ENCODE measurements at places on chromosomes 1 and 21.
A peak's percentile ranks its signal among the peaks of the same experiment; 100 is the strongest.

DNA sequence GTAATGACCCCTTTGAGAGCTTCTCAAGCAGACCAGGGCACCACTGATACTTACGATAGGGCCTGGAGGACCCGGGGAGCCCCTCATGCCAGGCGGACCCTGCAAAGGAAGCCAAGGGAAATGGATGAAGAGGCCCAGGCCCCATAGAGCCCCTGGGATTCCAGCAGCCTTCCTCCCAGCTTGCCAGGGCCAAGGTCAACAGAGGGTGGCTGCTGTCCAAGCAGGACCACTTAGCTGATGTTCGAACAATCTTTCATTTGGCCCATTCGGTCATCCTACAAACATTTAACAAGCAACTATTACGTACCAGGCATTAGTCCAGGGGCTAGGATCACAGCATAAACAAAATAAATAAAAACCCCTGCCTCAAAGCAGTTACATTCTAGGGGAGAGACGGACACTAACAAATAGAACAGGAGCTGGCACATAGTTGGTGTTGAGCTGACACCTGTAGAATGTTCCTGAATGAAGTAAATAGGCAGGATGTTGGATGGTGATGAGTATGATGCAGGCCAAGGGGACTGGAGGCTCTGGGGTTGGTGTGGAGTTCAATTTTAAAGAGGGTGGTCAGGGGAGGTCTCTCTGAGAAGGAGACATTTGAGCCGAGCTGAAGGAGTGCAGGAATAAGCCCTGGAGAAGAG lies 27.0 kb upstream of the PEF1 start:
- DNase-seq: no peak

- DNase-seq: no peak
Observed at GRCh38 chr1:86741947-86742572, 37.7 kb downstream of the SH3GLB1 start.

- DNase-seq: no peak
Observed at GRCh38 chr1:19165501-19165900, 44.6 kb downstream of the UBR4 start.

DNA sequence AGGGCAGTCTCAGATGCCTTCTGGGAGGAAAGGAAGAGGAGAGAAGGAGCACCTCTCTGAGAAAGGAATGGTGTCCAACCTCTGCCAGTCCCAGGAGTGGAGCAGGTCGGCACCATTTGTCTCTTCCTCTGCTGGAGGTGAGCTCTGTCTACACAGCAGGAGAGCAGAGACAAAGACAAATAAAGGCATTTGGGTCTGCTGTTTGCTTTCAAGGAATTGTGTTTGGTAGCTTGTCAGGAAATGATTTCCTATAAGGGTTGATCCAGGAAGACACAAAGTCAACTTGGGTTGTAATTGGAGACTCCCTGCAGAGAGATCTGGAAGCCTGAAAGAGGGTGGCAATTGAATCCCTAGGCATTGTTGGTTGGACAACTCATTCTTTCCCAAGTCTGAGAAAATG lies 34.5 kb upstream of the PLXNA2 start:
- DNase-seq: peak; percentile 17

DNA sequence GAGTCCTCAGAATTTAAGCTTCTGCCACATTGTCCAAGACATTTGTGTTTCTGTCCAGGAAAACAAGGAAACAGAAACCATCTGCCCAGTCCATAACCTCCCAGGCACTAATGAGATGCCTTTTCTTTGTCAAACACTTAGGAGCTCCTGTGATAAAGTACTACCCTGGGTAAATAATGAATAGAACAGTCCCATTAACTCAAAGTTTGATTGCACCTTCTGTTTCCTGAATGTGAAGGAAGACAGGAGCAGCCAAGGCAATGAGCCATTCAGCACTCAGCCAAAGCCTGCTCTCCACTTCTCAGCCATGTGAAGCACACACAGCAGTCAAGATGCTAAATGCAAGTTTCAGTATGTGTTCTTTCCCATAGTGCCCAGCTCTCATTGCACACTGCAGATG lies 199.8 kb downstream of the SEC16B start:
- DNase-seq: no peak

DNA sequence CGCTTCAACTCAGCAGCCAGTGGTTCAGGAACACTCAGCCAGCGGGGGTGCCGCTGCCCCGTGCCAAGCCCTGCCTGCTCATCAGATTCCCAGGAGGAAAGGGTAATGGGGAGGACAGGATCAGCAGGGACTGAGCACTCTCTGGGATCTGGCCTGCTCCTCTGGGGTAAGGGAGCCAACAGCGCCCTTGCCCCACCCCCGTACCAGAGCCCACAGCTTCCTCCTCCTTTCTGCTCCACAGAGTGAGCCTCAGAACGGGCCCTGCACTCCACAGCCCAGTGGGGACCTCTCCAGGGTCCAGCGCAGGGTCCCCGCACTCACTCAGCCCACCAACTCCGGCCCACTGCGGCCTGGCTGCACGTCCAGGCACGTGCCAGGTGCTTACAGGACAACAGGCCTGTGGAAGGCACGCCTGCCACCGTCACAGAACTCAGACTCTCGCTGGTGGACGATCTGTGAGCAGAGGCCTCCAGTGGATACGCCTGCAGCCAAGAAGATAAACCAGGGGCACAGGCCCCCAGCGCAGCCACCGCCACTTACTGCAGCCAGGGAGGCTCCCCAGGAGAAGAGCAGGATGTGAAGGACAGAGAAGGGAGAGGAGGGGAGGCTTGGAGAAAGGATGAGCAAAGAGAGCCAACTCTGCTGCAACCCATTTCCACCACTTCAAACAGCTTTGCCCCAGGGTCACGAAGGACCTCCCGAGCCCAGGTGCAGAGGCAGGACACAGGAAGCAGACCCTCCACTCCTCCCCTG lies 2.1 kb downstream of the MEGF6 start:
- no peak for DNase-seq

- DNase-seq: no peak
Observed at GRCh38 chr1:27220096-27220495, 14.3 kb upstream of the WDTC1 start.

DNA sequence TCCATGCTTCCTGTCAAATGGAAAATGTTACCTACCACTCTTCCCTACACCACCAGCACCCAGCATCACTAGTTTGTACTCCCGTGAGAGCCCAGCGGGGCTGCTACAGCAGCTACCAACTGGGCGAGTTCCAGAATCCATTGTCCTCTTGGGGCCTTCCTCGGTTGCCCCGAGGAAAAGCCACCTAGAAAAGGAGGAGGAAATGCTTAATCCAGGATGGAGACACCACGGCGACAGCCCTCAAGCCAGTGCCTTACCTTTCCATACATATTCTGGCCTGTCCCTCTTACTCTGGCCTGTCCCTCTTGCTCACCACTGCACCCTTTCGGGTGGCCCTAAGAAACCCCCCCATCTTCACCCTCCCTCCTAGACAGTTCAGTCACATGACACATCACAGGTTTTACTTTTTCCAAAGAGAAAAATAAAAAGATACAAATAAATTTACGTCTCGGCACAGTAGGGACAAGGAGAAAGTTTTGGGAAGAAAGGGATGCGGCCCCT lies 478 bp downstream of the RIT1 start:
- no peak for DNase-seq

DNA sequence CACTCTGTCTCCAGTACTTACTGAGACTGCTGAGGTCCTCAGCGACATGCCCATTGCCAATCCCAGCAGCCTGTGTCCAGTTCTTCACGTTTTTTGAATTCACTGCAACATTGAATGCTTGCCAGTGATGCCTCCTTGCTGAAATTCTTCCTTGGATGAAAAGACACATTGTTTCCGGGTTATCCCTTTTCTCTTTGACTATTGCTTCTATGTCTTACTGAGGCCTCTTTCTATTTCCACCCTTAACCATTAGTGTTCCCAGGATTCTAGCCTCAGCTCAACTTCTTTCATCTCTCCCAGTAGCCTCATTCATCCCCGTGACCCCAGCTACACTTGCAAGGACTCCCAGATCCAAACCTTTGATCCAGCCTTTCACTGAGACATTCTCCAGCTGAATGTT lies 46.5 kb upstream of the KIF26B start:
- no peak for DNase-seq

DNA sequence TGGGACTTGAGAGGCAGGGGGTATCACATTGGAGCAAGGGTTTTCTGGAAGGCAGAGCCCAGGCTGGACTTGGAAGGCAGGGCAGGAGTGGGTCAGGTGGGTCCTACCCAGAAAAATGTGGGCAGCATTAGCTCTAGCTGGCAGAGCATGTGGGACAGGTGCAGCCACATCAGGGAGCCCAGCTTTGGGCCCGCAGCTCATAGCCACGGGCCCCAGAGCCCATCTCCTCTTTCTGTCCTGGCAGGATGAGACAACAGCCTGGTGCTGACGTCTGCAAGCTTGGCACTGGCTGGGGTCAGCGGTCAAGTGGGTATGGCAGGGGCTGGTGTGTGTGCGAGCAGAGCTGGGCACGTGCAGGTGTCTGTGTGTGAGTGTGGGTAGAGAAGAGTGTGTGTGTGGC lies 154.7 kb downstream of the GRIK3 start:
- DNase-seq: no peak

GRCh38 chr1:18972991-18973390 lies 16.5 kb upstream of the IFFO2 start:
- no peak for DNase-seq

- no peak for DNase-seq
Observed at GRCh38 chr1:76125473-76126219, 51.1 kb downstream of the ST6GALNAC3 start.

- DNase-seq: peak; percentile 80
Observed at GRCh38 chr1:14522077-14522925, 76.2 kb upstream of the KAZN start.

DNA sequence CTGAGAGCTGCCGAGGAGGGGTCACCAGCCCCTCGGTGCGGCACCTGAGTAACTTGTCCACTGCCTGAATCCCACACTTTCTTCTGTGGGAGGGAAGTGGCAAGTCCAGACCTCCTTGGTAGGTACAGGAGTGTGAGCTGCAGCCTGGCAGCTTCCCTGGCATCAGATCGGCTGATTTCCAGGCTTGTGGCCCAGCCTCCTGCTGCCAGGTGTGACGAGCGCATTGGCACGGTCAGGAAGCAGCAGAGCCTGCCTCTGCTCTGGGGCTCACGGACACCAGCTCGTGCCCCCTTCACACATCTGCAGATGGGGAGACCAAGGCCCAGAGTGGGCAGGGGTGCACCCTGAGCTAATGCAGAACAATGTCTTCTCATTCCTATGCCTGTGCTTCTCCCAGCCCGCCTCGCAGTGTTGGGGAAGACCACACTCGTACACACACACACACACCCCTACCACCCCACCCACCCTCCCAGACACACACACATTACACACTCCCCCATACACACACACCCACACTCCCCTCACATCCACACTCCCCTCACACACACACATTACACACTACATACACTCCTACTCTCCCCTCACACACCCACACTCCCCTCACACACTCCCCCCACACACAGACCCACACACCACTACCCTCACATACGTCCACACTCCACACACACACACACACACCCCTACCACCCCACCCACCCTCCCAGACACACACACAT lies 33.1 kb upstream of the SELENON start:
- no peak for DNase-seq

- peak; percentile 54 for DNase-seq
Observed at GRCh38 chr1:66217021-66217420, 316.9 kb upstream of the SGIP1 start.

DNA sequence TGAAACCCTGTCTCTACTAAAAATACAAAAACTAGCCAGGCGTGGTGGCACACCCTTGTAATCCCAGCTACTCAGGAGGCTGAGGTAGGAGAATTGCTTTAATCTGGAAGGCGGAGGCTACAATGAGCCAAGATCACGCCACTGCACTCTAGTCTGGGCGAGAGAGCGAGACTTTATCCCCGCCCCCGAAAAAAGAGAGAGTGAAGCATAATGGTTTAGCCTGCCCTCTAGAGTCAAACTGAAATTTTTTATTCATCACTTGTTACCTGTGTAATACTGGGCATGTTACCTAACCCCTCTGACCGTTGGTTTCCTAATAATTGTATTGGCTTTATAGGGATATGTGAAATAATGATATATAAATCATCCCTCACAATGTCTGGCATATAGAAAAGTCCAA lies 18.8 kb downstream of the GPR52 start:
- no peak for DNase-seq

DNA sequence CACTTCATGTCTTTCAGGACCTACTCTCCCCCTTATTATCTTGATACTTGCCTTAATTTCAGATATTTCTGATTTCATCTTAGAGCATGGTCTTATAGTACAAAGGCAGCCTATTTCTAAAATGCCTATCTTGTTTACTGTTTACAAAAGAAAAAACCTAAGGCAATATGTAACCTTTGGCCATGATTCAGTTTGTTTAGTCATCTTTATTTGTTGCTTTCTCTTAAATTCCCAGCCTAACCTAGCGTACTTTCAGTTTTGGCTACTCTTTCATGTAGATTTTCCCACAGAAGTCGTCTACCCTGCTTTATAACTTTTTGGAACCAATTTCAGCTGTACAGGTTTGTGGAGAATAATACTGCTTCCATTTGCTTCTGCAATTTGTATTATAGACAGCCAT lies 81.8 kb downstream of the KIF1B start:
- DNase-seq: no peak

DNA sequence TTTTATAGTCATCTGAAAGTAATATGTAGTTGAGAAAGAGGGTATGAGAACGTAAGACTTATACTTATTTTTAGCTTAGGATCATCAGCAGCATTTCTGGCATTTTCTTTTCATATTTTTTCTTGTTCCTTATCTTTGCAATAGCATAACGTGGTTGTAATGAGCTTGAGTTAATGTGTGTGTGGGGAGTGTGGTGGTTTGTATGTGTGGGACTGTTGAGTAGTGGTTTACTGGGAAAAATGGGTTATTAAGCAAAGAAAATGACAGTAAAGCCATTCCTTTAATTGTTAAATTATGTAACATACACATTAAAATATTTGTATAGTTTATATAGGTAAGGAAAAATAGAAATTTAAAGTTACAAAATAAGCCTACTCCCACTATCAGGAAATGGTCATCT lies 15.2 kb downstream of the PIP5K1A start:
- no peak for DNase-seq

DNA sequence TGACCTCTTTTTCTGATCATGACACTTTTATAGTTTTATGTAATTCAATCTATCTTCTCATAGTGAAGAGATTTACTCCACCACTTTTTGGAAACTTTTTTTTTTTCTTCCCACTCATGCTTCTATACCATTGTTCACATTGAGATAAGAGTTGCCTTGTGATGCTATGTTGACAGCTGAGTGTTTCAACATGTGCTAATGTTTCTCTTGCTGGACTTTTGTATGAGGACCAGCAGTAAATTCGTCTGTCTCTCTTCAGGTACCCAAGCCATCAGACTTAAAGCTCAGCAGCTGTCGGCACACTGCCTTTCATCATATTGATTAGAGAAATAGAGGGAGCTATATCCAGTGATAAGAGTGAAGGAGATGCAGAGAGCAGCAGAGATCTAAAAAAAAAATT lies 227.0 kb downstream of the GRIK1 start:
- no peak for DNase-seq

DNA sequence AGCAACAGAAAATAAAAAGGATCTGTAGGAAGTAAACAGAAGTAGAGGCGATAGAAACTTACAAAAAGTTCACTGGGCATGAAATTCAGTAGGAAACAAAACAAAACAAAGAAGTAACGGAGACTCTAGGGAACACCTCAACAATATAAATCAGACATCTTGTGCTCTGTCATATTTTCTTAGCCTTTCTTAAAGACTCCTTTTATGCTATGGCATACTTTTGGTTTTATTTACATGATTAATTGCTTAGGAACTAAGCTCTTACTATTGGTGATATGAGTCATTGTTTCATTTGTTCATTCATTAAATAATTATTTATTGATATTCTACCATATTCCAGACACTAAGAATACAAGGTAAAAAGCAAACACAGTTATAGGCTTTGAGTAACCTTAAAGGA lies 126.6 kb downstream of the KCNT2 start:
- no peak for DNase-seq

GRCh38 chr1:170536924-170537551 lies 5.1 kb downstream of the GORAB start:
- DNase-seq: no peak

GRCh38 chr1:218346391-218347204 lies 1.5 kb downstream of the TGFB2 start:
- DNase-seq: no peak

All from stromal cell of bone marrow (primary cell).